ENCODE measurements at places on chromosomes 13 and 19.

- no peak for DNase-seq
Measured at GRCh38 chr19:45385392-45386221, 15.2 kb upstream of the ERCC2 start.

- no peak for DNase-seq
Measured at GRCh38 chr19:17339088-17339741, 1.9 kb downstream of the GTPBP3 start.

- DNase-seq: no peak
Measured at GRCh38 chr13:53240401-53241025, 211.9 kb downstream of the OLFM4 start.

DNA sequence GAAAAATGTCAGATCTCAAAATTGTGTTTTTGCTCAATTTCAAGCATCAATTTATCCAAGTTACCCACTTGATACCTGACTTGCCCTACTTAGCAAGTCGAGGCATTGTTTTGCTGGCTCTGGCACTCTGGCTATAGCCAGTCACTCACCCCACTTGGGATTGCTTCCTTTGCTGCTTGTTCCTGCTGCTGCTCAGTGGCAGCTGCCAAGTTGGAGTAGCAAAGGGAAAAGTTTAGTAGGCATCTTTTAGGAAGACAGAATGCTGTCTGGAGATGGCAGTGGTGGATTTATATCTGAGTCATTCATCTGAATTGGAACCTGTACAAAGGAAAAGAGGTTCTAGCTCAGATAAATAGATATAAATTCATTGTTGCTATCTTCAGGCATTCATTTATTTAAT lies 41.2 kb downstream of the PCCA start:
- peak; percentile 9 for DNase-seq

GRCh38 chr19:33159893-33160292 lies 28.0 kb downstream of the WDR88 start:
- no peak for DNase-seq

- no peak for DNase-seq
Measured at GRCh38 chr13:48909056-48909389, 66.7 kb upstream of the FNDC3A start.

DNA sequence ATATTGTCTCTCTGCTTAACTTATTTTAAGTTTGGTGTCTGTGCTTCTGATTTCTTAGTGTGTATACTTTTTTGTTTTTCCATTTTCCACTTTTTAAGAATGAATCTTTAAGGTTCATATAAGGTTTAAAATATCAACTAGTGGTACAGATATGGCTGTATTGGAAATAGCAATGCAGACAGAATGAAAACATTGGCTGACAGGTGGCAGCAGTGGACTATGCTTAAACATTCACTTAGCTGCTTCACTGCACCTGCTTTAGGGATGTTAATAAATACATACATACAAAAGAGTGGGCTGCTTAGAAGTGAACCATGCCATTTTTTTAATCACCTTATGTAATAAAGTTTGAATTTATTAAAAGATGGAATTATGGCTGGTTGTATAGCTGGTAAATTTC lies 27.3 kb downstream of the TM9SF2 start:
- DNase-seq: no peak
